ENCODE measurements at places on chromosomes 3 and 15. TPM values are rescaled to one million over a fixed set of nuclear protein-coding genes. Genes with fewer than 3 reads are reported as not detected.

EBLN2 gene
- total RNA-seq, result 2.8 TPM

CFAP92 gene
- 0.66 TPM for total RNA-seq

TRIM42 gene
- total RNA-seq, result not detected

USP19 gene
- 59.5 TPM for total RNA-seq

SUSD5 gene
- total RNA-seq, result 2.3 TPM

ZPLD1 gene
- total RNA-seq, result not detected

ARL6IP5 gene
- total RNA-seq, result 104 TPM

CD96 gene
- total RNA-seq, result 0.45 TPM

CGNL1 gene
- total RNA-seq, result 16.2 TPM

SAXO2 gene
- total RNA-seq, result not detected

FOXL2 gene
- total RNA-seq, result not detected

CPLX3 gene
- not detected for total RNA-seq

BBX gene
- 76.8 TPM for total RNA-seq

CHRNA5 gene
- total RNA-seq, result 1.2 TPM

WWTR1 gene
- total RNA-seq, result 346 TPM

CCDC33 gene
- not detected for total RNA-seq

LSAMP gene
- 1.2 TPM for total RNA-seq

ZBTB20 gene
- 69.9 TPM for total RNA-seq

TMEM212 gene
- not detected for total RNA-seq

BTBD1 gene
- 53.2 TPM for total RNA-seq

MUC4 gene
- 0.42 TPM for total RNA-seq

EOGT gene
- 96.5 TPM for total RNA-seq

BNC1 gene
- 0.83 TPM for total RNA-seq

RFTN1 gene
- total RNA-seq, result 125 TPM

CHRNA3 gene
- total RNA-seq, result 3.3 TPM

LEKR1 gene
- not detected for total RNA-seq

ARL6 gene
- total RNA-seq, result 10.0 TPM

ITIH3 gene
- 2.3 TPM for total RNA-seq

GOLGA8H gene
- 0.42 TPM for total RNA-seq

CD86 gene
- 1.8 TPM for total RNA-seq

STRIT1 gene
- not detected for total RNA-seq

AHSG gene
- not detected for total RNA-seq

HESX1 gene
- total RNA-seq, result not detected

Measured in esophagus muscularis mucosa (tissue), 4 donors.